ENCODE measurements at places on chromosomes 7 and 10.
A peak's percentile ranks its signal among the peaks of the same experiment; 100 is the strongest.

- DNase-seq: no peak
These were observed 99.4 kb downstream of the WDFY4 start for GRCh38 chr10:48784031-48784430.

DNA sequence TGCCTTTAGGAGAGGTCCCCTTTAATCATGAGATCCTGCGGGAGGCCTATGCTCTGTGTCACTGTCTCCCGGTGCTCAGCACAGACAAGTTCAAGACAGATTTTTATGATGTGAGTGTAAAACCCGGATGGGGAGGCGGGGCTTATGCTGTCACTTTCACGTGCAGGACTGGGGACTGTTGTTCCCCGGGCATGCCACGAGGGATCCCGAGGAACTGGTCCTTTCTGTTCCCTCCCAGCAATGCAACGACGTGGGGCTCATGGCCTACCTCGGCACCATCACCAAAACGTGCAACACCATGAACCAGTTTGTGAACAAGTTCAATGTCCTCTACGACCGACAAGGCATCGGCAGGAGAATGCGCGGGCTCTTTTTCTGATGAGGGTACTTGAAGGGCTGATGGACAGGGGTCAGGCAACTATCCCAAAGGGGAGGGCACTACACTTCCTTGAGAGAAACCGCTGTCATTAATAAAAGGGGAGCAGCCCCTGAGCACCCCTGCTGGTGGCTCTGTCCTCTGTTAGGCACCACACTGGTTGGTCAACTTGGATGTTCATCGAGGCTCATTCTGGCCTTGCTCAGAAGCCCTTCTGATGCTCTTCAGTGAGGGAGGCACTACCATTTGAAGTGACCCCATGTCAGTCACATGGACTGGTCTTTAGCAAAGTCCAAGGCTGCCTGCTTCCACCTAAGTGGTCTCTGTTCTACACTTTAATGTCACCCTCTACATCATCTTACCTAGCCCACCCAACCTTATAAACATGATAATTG lies 2.8 kb downstream of the COPS6 start:
- DNase-seq: no peak

- DNase-seq: no peak
These were observed 34.5 kb downstream of the MAD1L1 start for GRCh38 chr7:2198206-2198605.

GRCh38 chr10:3825862-3826351 lies 40.9 kb upstream of the KLF6 start:
- no peak for DNase-seq

DNA sequence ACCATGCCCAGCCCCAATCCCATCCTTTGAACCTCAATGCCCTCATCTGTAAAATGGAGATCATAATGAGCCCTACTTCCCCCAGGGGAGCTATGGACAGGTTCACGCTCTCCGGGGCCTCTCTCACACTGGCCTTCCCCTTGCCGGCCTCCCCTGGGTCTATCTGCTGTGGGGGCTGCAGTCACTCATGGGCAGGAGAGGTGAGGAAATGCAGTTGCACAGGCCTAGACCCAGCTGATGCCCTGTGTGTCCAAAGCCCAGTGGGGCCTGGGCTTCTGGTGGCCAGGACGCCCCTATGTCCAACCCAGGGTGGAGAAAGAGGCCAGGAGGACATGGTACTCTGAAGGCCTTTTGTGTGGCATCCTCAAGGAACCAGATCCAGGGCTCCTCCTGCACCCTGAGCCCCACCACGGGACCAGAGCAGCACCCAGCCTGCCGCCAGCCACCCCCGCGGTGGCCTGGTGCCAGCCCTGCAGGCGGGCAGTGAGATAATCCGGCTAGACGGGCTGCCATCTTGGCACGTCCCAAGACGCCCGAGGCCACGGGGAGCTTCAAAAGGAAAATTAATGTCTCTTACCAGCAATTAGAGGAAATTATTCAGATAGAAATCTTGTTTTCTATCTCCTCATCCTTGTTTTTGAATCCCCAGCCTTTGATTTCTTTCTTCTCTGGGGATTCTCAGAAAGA lies 39.0 kb downstream of the MYL10 start:
- no peak for DNase-seq

DNA sequence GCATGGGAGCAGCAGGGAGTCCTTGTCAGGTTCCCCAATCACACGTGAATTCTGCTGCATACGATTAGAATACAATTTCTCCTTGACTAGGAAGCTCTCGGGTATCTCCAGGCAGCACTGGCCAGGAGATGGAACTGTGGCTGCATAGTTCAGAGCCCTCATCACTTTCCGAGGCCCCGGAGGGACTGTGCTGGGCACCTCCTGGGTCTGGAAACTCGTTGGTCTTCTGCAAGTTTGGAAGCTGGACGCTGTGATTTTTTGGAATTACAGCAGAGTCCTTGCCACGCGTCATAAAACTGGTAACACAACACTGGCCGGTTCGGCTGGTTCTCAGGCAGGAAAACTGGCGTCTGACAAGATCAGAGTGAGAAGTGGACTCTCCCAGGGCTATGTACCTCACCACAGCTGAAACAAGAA lies 216.1 kb downstream of the CCDC3 start:
- no peak for DNase-seq

DNA sequence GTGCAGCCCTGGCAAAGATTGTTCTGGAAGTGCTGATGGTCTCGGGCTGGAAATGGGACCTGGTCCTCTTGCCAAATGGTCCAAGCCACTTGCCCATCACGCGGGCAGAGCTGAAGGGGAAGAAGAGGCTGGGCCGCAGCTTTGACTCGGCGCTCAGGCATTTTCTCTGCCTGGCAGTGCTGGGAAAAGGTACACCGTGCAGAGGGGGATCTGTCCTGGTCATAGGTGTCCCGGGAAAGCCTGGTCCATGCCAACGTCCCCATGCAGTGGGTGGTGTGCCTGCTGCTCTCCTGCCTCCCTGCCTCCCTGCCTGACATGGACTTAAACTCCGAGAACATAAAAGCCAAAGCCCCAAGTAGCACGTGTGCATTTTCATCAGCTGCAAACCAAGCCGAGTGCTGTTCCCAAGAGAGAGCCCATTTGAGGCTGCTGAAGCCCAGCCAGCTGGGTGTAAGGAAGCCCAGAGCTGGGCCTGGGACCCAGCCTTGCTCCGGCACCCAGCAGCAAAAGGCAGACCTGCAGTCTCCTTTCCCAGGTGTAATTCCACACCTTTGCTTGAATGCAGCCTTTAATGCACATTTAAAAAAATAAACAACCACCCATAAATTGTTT lies 72.7 kb downstream of the TCERG1L start:
- DNase-seq: no peak

DNA sequence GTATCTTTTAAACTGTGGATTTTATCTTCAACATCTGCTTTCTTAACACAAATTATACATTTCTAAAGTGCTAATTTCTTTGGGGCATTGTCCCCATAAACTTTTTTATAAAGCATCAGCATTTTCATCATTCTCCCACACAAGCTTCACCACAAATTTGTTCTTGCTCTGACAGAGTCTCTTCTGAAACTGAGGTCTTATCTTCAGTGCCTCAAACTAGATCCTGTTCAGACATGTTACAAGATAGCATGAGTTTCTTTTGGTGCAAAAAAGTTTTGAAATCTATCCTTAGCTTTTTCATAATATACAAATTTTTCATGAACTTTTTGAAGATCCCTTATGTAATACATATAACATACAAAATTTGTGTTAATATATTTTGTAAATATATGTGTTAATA lies 346.6 kb downstream of the IPMK start:
- DNase-seq: no peak

DNA sequence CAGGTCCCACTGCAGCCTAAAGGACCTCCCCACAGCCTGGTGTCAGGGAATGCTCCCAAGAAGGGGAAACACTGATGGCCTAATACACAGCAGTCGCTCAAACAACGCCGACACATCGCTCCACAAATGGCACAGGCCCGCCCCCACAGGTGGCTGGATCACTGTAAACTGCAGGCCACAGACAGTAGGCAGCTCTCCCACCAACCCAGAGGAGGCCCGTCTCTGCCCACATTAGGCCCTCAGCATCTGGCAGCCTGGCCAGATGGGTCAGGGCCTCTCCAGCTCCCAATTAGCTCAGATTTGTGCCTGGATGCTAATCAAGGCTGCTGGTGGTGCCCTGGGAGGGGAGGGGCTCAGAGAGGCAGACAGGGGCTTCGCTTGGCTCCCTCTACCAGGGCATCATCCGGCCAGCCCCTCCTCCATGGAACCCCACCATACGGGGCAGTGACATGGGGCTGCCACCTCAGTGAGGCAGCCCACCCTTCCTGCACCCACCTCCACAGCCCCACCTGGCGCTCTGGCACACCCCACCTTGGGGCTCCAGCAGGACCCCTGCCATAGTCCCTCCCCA lies 42.7 kb downstream of the CAMK2B start:
- DNase-seq: peak; percentile 1

- no peak for DNase-seq
These were observed 303.6 kb downstream of the MAGI2 start for GRCh38 chr7:79149831-79150230.

- DNase-seq: no peak
These were observed 9.0 kb upstream of the CYP3A4 start for GRCh38 chr7:99792967-99793366.

DNA sequence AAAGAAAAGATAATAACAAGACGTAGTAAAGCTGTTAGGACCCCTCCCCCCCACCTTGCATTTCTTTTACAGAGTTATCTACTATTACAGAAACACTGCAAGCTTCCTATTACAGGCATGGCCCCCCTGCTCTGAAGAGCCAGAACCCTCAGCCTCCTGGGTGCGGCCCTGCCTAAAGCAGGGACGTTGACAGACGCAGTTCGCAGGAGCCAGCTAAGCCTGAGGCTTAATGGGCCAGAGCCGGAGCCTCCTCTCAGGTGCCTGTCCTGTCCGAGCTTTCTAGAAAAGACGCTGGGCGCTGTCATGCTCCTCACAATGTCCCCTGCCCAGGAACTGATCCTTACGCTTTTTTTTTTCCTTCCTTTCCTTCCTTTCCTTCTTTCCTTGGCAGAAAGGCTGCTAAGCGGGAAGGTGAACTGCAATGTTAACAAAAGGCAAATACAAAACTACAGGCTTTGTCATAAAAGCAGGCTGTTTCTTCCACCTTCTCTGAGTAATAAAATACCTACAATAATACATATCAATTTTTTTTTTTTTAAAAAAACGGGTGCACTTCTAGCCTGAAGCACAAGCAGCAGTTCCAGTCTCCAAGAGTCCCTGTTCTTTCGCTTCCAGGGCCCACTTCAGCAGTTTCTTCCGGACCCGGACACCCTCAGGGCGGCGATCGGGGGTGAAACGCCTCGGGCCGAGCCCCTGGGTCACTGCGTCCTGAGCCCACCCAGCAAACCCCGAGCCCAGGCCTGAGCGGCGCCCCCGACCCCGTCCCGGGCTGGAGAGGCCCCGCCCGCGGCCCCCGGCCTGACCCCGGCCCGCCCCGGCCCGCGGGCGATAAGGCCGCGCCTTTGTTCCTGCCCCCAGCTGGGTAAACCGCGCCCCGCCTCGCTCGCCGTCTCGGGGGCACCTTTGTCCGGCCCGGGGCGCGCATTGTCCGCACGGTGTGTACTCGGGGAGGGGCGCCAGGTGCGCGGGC lies 11.2 kb downstream of the MNX1 start:
- no peak for DNase-seq

GRCh38 chr10:124648738-124649137 lies 95.4 kb downstream of the FAM53B start:
- DNase-seq: peak; percentile 43

DNA sequence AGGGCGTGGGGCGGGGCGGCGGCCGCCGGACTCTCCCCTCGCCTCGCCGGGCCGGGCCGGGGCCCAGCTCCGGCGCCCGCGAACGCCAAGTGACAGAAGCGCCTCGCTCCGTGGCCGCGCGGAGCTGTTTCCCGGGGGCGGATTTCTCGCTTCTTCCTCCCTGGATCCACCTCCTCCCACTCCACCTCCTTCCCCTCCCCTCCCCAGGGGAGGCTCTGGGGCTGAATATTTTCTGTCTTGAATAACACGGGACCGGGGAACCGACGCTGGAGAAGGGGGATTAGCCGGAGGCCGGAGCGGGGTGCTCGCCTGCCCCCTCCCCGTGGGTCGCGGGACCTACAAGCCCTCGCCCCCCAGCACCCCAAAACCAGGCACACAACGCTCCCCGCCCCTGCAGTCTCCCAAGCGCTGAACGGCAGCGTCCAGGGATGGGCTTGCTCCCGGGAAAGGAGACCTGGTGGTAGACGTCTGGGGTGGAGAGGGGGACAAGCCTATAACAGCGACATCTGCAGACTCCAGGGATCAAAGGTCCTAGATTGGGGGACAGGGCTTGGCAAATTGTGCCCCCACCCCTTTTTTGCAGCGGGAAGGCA lies at the start of gene ARHGAP21:
Gene ARHGAP21, minus strand, starts transcription at position 100 of the 593 bp plus-strand sequence. CDS start 1,988 bp downstream, outside the sequence.
- DNase-seq: peak; percentile 52

DNA sequence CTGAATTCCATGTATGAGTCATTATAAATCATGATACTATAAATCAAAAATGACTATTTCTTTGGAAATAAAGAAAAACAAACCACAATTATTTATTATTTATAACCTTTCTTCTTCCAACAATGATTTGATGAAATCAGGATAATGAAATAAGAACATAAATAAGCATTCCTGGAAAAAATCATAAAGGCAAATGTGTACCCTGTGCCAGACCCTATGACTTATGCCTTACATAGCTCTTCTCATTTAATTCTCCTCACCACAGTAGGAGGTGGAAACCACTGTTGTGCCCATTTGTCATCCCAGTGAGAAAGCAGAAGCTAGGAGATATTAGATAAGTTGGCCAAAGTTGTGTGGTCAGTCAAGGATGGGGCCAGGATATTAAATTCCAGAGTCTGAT lies 255.1 kb downstream of the DOCK4 start:
- DNase-seq: no peak

GRCh38 chr7:98303906-98304305 lies 22.4 kb downstream of the BRI3 start:
- DNase-seq: no peak

GRCh38 chr10:61987537-61987936 lies 86.0 kb downstream of the ARID5B start:
- DNase-seq: no peak

GRCh38 chr7:149866779-149867447 lies 6.9 kb upstream of the ATP6V0E2 start:
- DNase-seq: no peak

DNA sequence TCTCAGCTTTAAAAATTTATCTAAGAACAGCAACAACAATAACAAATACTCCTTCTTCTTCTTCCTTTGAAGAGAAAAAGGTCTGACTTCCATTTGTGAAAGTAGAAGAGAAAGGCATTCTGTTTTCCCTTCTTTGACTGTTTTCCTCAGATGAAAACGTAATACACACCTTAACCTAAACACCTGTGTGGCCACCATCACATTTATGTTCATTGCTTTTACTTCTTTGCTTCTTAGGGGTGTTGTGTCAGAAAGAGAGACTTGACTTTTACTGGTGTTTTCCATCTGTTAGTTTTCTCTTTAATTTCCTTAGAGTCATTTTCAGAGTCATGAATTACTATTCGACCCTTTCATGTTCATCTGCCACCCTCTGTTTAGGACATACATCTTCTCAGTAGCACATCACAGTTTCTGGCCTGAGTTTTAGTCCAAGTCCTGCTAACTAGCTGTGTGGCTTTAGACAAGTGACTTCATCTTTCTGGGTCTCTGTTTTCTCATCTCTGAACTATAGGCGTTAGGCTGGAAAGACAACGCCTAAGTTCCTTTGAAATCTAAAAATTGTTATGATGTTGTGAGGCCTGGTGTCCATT lies 283.8 kb downstream of the GATA3 start:
- no peak for DNase-seq
